ENCODE measurements at places on chromosomes 5 and 9. TPM values are rescaled to one million over a fixed set of nuclear protein-coding genes. Genes with fewer than 3 reads are reported as not detected.

Gene PCDHA10
- total RNA-seq = 0.02 TPM

Gene SPINK5
- total RNA-seq = 0.34 TPM

Gene UGT3A1
- total RNA-seq = not detected

Gene PTPRD
- total RNA-seq = 0.71 TPM

Gene FAT2
- total RNA-seq = 0.36 TPM

Gene ROPN1L
- not detected for total RNA-seq
